H7 (cell line): ENCODE measurements at places on chromosomes 12 and 14. TPM values are rescaled to one million over a fixed set of nuclear protein-coding genes. Genes with fewer than 3 reads are reported as not detected.

DNA sequence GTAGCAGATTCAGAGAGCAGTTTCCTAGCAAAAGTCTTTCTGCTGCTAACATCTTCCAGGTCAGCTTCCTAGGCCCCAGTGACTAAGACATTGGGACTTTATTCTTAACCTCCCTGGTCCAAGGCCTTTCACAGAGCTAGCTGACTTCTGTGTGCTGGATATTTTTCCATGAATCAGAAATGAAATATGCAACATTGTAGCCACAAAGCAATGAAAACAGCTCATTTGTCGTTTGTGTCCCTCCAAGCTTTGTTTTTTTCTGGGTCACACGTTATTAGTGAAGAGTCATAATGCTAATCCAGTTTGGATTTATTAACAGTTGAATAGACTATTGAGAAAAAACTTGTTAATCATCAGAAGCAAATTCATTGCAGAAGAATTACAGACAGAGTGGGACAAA is 82.4 kb downstream of the ARF6 start:
- DNase-seq = no peak

DNA sequence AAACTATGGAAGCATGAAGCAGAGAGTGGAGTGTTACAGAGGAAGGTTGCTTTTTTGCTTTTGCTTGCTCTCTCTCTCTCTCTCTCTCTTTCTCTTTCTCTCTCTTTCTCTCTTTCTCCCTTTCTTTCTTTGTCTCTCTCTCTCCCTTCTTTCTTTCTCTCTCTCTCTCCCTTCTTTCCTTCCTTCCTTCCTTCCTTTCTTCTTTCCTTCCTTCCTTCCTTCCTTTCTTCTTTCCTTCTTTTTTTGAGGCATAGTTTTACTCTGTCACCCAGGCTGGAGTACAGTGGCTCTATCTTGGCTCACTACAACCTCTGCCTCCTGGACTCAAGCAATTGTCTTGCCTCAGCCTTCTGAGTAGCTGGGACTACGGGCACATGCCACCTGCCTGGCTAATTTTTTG is 7.6 kb downstream of the ARHGDIB start:
- DNase-seq = no peak

The ETFRF1 gene
- 9.4 and 10.9 TPM in 2 replicates for total RNA-seq

The C1RL gene
- total RNA-seq = 16.3 and 18.2 TPM in 2 replicates

- peak; percentile 90 for DNase-seq
Measured at GRCh38 chr14:37595809-37596621, 586 bp downstream of the TTC6 start.

The CBLN3 gene
- 0.24 and 1.5 TPM in 2 replicates for total RNA-seq

The MSI1 gene
- total RNA-seq = 23.2 and 31.8 TPM in 2 replicates

GRCh38 chr14:63322897-63323573 is 4.3 kb upstream of the GPHB5 start:
- DNase-seq = no peak
